ENCODE measurements at places on chromosomes 2 and 18.

- DNase-seq: no peak
These were observed 82.1 kb downstream of the UBR3 start for GRCh38 chr2:169909376-169909775.

- DNase-seq: peak; percentile 44
These were observed at the start of gene DSC2 for GRCh38 chr18:31102025-31102684. Gene DSC2, minus strand, starts transcription at chr18:31102421. Its CDS starts 450 bp downstream, at chr18:31101971.

DNA sequence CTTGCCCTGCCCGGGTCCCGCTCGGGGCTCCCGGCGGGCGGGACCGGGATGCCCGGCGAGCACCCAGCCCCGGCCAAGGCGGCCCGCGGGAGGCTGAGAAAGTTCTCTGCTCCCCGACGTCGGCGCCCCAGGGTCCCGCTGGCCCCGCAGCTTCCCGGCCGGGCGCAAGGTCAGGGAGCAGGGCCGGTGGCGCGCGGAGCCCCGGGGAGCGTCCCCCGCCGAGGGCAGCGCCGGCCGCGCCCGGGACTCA, 331 bp downstream of the SERPINE2 start:
- no peak for DNase-seq

GRCh38 chr2:37356299-37356698, 11.9 kb downstream of the QPCT start:
- no peak for DNase-seq

DNA sequence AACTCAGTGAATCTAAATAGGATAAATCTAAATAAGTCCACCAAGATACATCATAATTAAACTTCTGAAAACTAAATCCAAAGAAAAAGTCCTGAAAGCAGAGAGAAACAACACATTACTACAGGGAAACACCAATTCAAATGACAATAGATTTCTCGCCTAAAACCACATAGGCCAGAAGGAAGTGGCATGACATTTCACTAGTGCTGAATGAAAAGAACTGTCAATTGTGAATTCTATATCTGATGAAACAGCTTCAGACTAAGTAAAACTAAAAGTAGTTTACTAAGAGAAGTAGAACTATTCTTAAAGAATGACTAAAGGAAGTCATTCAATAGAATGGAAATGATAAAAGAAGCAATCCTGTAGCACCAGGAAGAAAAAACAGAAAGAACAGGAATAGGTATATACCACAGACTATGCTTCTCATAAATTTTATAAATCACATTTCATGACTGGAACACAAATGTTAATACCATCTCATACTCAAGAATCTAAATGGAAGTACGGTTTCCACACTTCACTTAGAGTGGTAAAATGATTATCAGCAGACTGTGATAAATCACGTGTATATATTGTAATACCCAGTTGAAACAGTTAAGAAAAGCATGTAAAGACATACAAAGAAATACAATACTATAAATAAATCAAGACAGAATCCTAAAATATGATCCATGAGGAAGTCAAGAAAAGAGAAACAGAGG, 46.4 kb downstream of the ASXL2 start:
- no peak for DNase-seq

- DNase-seq: no peak
These were observed 24.5 kb downstream of the LOXHD1 start for GRCh38 chr18:46632401-46633071.

- no peak for DNase-seq
These were observed 834 bp downstream of the ZNF638 start for GRCh38 chr2:71332435-71332796.

DNA sequence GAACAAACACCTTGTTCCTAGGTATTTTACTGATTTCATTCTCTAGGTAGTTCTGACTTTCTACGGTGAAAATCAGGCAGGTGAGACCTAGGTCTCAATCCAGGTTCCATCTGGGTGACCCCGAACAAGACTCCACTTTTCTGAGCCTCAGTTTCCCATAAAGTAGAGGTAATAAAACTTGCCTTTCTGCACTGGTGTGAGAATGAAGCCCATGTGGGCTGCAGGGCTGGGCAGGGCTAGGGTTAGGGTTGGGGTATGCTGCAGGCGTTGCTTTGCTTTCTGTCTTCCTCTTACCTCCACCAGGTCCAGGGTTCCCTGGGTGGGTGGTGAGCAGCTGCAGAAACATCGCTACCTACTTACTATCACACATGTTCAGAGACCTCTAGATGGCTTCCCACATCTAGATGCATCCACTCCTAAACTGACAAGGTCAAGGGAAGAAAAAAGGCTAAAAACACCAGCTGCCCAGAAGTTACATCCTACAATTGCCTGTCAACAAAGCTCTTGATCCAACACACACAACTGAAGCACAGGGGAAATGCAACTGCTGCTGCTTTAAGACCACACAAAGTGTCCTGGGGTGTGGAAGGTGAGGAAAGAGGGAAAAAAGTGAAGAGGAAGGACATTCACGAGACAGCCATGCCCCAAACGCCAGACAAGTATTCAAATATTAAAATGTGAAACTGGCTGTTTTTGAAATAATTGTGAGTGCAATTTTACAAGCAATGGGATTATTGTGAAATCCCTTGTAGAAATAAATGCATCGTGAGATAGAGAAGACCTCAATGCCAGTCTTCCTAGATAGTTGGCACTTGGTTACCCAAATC, 23.5 kb downstream of the MBP start:
- DNase-seq: no peak

DNA sequence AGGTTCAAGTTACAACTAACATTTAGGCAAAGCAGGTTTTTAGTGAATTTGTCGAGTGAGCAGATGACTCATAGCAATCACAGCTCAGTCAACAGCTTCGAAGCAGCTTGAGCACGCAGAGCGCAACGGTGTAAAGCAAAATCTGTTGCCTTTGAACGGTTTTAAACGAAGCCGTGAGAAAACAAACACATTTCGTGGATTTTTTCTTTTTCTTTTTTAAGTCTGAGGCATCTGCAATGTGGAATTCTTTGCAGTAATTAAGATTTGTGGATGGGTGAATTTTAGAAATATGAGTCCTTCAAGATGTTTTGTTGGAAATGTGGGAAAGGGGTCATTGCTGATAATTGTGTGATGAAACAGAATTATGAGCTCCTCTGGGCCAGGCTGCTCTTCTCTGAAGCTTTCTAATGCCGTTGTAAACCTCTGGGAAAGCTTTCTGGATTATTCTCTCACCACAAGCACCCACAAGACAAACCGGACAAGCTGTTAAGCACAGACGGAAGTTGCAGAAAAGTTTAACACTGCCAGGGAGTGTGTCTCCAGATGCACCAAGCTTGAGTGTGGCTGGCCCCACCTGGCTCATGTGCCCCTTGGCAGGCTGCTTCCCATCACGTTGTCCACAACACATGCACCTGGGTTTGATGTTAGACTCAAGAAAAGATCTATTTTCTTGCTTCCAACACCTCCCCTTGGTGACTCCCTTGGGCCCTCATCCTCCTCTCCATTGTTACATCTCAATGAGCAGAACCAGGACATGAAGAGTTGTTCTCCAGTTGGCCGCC, 224.7 kb downstream of the ACKR3 start:
- no peak for DNase-seq

GRCh38 chr2:60268032-60268431, 285.4 kb downstream of the BCL11A start:
- no peak for DNase-seq

- DNase-seq: no peak
These were observed 453 bp upstream of the GRB14 start for GRCh38 chr2:164621764-164622105.

DNA sequence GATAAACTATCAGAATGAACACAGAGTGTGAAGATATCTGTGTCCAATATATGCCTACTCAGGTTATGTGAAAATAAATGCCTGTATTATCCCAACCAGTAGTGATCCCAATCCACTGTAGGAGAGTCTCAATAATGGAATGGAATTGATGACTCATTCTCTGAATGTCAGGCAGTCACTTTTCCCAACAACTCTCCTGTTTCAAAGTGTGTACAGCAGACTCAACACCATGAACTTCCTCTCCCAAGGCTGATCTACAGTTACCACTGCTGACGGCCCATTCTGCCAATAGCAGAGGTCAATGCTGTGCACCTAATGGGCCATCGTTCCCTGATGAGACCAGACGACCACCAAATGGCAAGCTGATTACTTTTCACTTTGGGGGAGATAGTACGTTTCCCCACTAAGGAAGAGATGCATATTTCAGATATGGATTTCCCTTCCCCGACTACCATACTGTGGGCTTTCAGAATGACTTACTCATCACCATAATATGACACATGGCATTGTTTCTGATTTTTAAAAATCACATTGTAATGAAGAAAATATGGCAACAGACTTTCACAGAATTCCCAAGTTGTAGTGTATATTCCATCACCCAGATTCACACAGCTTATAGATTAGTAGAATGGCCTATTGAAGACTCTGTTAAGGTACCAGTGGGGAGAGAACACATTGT, 601.7 kb upstream of the VRK2 start:
- DNase-seq: no peak

GRCh38 chr2:769771-770170, 92.6 kb upstream of the TMEM18 start:
- DNase-seq: no peak

- DNase-seq: no peak
These were observed 2.2 kb downstream of the GAD1 start for GRCh38 chr2:170818752-170819470.

- DNase-seq: no peak
These were observed 134.6 kb upstream of the SPATS2L start for GRCh38 chr2:200171731-200172482.

GRCh38 chr18:48797841-48798255, 152.9 kb downstream of the SMAD7 start:
- DNase-seq: no peak

GRCh38 chr2:105235388-105236059, 6.0 kb upstream of the GPR45 start:
- DNase-seq: peak; percentile 78

DNA sequence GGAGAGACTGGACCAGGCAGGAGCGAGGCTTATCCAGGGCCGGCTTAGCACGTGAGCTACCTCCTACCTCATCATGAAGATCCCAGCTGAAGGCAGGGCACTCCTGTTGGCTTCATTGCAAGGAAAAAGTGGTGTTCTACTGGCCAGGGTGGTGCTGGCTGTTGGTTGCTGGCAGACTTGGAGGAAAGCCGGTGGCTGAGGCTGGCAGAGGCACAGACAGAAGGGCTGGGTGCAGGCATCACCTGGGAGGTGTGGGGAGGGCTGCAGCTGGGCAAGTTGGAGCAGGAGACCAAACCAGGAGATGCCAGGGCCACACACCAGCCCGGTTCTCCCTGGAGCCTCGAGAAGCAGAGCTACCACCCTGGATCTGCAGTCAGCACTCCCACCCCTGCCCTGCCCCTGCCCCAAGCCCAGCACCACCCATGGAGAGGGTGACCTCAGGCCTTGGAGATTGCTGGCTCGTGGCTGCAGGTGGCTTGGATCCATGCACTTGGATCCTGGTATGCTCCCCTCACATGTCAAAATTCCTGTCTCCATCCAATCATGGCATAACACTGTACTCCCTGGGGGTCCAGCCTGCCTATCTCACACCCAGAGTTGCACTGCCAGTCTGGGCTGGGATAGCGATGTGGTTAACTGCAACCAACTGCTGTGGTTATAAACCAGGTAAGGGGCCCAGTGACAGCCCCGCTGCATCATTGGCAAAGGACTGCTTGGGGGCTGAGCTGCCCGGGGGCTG, 49.7 kb downstream of the GLI2 start:
- DNase-seq: no peak

DNA sequence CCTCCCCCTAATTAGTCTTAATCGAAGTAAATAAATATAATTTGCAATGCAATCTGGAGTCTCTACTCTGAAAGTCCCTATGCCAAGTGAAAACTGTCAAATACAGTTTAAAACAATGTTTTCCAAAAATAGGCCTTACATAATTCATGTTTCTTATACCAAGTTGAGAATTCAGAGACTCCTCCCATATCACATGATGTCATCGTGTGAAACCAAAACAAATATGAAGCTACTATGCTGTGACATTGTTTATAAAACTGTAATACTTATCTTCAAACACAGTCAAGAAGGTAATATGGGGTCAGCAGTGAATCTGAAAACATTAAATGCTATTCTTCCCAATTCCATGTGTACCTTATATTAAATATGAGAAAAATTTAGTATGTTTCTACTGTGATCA, 940.2 kb upstream of the FANCL start:
- DNase-seq: no peak

DNA sequence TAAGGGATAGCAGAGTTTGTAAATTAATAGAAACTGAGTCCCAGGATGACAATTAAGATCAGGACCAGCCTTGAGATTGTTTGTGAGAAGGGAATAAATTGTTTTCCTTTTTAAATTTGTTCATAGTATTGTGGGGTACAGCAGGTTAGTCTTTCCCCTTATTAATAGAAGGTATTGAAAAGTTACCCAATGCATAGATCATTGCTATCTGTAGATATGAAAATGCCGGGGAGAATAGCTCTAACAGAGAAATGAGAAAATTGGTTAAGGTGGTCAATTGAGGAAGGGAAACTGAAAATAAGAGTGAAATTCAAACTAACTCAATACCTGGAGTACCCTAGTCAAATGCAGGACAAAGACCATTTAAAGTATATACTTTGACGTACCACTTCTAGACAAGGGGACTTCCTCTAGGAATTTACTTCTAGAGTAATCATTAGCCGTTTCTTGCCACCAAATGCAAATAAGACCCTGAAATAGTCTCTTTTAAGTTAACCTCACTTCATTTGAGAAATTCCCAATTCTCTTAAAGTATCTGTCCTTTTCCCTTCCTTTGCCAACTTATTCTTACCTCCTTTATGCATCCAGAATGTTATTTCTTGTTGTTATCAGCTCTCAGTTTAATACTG, 1224.4 kb upstream of the LRRTM1 start:
- DNase-seq: no peak

- no peak for DNase-seq
These were observed 166.5 kb downstream of the SEPTIN10 start for GRCh38 chr2:109447251-109447661.

DNA sequence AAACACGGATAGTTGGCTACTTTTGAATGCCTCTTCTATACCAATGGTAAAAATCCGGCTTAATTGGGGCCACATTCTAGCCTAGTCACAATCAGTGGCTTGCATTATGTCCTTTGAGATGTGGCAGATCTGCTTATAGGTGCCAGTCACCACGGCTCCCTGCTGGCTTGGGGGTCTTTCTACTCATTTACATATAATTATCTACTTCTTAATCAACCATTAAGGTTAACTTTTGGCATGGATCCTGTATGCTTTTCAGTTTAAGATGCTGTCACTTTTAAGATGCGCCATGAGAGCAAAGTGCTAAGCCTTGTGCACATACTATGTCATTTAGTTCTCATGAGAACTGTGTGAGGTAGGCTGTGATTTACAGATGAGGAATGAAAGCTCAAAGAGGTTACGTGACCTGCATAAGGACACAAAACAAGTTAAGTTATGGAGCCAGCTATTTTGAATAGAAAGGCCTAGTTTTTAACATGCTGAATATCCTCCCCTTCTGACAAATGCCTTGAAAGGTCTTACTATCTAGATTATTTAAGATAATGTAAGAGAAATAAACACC, 4.1 kb downstream of the NEDD4L start:
- DNase-seq: no peak

- no peak for DNase-seq
These were observed 364.6 kb downstream of the LRP1B start for GRCh38 chr2:141766225-141766624.

GRCh38 chr2:75403991-75404428, 156.7 kb downstream of the EVA1A start:
- peak; percentile 31 for DNase-seq

Data from COR-L47 (cell line).